ENCODE measurements at places on chromosomes 1 and 21.
A peak's percentile ranks its signal among the peaks of the same experiment; 100 is the strongest.

- DNase-seq: no peak
These were observed 2.5 kb downstream of the UCK2 start for GRCh38 chr1:165829888-165830287.

DNA sequence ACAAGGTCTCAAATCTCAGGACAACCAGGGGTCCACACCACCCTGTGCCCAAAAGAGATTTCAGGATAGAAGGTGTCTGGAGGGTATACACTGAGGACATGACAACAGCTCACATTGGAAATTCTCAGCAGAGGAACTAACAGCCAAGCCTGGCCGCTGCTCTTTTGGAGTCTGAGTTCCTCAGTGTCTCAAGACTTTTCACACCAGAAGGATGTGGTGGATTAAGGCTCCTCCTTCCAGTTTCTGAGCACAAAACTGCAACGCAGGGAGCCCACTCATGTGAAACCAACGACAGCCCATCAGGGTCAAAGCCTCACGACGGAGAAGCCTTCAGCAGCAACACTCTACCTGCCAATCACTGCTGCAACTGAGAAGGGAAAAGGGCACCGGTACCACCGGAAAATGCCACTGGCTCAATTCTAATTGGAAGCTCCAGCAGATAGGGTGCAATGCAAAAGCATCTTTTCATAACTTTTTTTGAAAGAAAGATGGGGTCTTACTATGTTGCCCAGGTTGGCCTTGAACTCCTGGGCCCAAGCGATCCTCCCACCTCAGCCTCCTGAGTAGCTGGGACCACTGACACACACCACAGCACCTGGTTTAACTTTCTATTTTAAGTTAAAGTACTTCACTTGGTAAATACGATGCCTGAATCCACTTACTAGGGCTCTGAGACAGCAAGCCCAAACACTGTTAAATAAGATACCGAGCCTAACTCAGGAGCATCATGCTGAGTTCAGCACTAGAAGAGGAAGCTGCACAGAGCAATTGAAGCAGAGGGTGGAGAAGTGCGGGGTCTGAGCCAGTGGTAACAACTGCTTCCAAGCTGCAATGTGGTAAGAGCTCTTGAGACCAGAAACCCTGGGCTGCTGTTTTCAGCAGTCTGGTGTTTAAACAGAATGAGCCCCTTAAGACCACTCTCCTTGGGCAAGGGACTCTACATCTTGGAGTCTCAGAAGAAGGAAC lies 7.8 kb downstream of the CAPZB start:
- DNase-seq: no peak

DNA sequence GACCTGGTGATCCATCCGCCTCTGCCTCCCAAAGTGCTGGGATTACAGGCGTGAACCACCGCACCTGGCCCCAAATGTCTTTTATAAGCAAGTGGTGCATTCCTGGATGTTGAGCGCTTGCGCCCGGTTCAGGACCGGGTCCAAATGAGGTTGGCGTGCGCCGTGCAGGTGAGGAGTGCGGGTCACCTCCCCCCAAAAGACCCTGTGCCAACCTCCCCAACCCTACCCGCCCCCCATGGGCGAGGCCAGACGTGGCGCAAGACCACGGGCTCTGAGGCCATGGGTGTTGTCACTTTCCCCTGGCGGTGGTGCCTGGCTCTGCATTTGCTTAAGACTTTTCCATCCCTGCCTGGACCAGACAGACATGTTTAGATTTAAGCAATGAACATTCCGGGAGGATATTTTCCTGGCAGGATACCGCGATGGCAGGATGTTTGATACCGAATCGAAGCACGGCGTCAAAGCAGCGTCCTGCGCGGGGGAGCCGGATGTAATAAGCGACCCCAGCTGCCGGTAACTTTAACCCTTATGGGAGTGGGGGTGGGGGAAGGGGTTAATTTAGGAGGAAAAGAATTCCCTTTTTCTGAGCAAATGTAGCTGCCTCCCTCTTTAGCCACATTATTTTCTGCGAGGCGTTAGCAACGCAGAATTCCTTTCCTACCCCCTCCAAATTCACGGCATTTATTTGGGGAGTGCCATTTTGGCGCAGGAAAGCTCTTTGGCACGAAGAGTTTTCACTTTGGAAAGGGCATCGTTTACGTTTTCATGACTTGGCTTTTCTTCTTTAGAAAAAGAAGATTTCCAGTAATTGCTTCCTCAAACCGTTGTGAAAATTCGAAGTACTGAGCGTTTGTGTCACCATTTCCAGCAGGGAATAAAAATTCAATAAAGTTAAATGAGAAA lies 27.8 kb upstream of the RNF187 start:
- peak; percentile 64 for DNase-seq

DNA sequence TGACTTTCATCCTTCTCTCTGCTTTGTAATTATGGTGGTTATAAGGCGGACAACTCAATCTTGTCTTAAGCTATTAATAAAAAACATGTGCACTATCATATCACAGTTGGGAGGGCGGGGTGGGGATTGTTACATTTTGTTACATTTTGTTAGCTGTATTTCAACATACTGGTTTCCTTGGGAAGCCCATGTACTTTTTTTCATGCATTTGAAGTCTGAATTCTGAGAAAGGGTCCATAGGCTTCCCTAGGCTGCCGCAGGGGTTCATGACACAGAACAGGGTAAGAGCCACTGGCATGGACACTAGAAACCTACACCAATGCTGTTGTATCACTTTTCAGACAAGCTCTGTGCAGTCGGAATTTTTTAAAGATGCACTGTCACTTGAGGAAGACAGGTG lies 178.8 kb downstream of the ETS2 start:
- no peak for DNase-seq

DNA sequence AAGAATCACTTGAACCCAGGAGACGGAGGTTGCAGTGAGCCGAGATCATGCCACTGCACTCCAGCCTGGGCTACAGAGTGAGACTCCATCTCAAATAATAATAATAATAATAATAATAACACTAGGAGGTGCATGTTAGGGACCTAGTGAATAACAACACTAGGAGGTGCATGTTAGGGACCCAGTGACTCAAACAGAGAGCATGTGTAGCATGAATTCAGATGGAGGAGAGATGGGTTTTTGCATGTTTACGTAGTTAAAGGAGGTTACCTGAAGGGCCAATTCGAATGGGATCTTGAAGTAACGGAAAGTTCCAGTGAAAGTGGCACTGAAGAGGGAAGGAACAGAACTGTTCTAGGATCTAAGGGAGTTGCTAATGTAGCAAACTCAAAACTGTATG lies 7.1 kb upstream of the KCNK1 start:
- no peak for DNase-seq

- DNase-seq: no peak
These were observed 88.5 kb downstream of the BEND5 start for GRCh38 chr1:48688102-48688760.

- DNase-seq: no peak
These were observed 3.1 kb downstream of the NUCKS1 start for GRCh38 chr1:205746757-205747412.

DNA sequence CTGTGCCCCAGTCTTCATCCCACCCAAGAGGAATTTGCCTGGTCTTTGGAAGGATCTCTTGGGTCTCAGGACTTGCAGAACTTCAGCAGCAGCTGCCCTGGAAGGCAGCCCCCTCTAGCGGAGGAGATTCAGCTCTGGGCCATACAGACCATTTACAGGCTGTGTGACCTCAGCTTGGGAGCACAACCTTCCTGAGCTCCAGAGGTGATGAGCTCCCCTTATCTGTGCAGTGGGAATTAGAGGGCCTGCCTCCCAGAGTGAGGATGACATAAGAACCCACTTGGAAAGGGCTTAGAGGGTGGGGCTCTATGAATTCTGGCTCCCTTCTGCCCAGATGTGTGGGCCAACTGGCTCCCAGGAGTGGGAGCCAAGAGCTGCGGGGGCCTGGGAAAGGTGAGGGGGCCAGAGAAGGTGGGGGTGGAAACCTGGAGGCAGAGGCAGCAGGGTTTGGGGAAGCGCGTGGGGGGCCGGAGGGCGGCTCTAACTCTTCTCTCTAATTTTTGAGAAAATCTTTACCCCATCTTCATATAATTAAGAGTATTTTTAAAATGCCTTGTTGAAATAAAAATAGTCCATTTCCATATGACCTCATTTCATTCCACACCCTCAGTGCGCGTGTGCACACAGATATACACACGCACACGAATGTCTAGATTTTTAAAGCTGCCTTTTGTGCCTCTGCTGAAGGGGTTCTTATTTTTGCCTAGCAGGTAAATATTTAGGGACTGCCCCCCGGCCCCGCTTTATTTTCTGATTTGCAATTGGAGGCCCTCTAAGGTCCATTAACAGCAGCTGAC lies 21.5 kb downstream of the EPHB2 start:
- DNase-seq: no peak

DNA sequence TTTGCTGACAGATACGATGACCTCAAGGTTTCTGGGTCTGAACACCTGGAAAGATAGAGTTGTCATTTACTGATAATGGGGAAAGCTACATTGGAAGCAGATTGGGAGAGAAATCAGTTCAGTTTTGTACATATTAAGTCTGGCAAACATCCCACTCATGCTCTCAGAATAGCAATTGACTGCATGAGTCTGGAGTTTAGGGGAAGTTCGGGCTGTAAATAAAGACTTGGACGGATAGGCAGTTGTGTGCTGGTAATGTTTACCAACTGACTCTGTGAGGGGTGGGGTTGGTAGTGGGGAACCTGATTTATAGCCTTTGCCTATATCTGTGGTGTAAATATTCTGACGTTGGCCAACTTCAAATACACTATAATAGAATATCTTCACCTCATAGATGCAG lies 4.0 kb downstream of the H6PD start:
- DNase-seq: no peak

- peak; percentile 83 for DNase-seq
These were observed 62.0 kb upstream of the ABCG1 start for GRCh38 chr21:42156690-42157605.

DNA sequence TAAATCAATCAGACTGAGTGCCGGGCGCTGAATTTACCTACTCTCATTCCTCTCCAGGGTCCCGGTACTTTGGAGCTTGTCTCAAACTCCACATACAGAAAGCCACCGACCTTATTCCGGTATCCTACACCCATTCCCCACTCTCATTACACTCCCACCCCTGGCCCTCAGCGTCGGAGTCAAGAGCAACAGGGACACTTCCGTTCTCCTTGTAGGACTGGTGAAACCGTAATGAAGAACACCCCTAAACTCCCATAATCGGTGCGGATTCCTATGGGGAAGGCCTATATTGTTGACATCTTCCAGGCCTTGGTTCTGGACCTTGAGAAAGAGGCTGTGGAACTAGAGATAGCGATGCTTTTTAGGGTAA lies 798 bp downstream of the ZBED6 start:
- DNase-seq: no peak
